ENCODE measurements at places on chromosomes 2 and 18.

DNA sequence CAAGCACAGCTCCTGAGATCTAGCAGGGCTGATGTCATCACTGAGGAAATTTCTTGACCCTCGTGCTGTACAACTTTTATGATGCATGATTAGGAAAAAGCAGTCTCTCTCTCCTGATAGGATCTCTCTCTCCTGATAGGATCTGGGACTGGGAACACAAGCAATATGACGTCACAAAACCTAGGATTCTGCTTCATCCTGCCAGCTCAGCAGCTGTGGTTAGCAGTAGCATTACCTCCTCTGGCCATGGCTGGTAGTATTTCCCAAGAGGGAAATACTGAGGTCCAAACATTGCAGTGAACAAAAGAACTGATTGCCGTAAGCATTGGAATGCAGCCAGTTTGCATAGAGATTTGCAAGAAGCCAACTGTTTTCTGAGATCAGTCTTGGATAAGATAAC lies 521.2 kb upstream of the POU3F3 start:
- H3K4me3 ChIP-seq, result no peak overlapping the region
- DNase-seq, result no peak
- no peaks in the 10 kb centered on the region for H3K27me3 ChIP-seq
- H3K4me1 ChIP-seq, result no peaks in the 10 kb centered on the region
- H3K36me3 ChIP-seq, result no peaks in the 10 kb centered on the region

GRCh38 chr2:106062627-106063026 lies 131.5 kb downstream of the UXS1 start:
- H3K27ac ChIP-seq, result no peak overlapping the region
- no peak for DNase-seq

GRCh38 chr2:149466635-149467034 lies 120.9 kb downstream of the MMADHC start:
- DNase-seq, result no peak
- no peak overlapping the region for H3K27ac ChIP-seq

DNA sequence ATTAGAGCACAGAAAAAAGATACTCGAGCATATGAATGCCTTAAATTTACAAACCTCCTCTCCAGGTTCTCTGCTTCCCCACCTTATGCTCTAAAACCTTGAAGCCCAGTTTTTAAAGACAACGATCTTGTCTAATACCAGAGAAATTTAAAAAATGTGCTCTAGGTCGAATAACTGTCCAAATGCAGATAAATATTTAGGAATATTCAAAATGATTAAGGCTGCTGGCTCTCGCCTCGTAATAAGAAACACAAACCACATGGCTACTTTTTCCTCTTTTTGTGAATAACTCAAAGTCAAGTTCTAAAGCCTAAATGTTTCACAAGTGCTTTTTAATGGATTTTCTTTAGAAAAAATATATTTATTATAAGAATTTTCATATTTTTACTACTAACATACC lies 101.3 kb downstream of the SATB2 start:
- H3K36me3 ChIP-seq, result no peaks in the 10 kb centered on the region
- DNase-seq, result no peak
- H3K27ac ChIP-seq, result no peak overlapping the region
- no peaks in the 10 kb centered on the region for H3K27me3 ChIP-seq

DNA sequence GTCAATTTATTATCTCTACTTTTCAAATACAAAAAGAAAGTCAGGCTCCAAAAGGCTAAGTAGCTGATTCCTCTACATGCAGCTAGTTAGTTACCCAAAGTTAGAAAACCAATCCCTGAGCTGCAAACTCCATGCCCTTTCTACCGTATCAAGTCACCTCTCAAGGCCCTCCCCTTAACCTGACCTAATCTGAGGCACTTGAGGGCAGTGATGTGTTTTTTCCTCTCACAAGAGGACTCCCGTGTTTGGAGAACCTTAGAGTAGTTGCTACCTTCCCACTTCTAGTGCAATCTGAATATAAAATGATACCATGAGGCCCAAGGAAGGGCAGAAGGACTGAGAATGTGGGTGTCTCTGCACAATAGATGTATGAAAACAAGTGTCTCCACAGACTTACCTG lies 907.9 kb upstream of the CELF4 start:
- no peaks in the 10 kb centered on the region for H3K27me3 ChIP-seq
- peaks cover 6% of the 10 kb centered on the region for H3K4me1 ChIP-seq
- H3K4me3 ChIP-seq, result no peak overlapping the region

GRCh38 chr2:231246171-231246842 lies 47.9 kb downstream of the ARMC9 start:
- no peak overlapping the region for H3K4me3 ChIP-seq
- no peaks in the 10 kb centered on the region for H3K36me3 ChIP-seq
- no peak overlapping the region for H3K27ac ChIP-seq
- no peaks in the 10 kb centered on the region for H3K4me1 ChIP-seq
- DNase-seq, result no peak

DNA sequence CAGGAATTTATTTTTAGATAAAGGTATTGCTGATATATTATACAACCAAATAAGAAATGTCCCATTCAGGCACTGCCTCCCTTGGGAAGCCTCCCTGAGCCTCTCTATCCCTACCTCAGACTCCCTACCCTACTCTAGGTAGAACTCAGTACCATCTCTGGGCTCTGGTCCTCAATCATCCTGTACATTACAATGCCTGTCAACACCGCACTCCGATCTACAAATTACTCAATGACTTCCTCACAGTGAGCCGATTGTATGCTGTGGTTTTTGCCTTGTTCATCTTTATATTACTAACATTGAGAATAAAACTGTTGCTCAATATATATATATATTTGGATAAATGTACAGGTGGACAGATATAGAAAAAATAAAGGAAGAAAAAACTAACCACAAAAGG lies 207.5 kb downstream of the STK39 start:
- H3K4me1 ChIP-seq, result no peaks in the 10 kb centered on the region
- no peak overlapping the region for H3K4me3 ChIP-seq
- no peak overlapping the region for H3K27ac ChIP-seq
- peaks cover 4% of the 10 kb centered on the region for H3K36me3 ChIP-seq
- no peak for DNase-seq

GRCh38 chr2:179861027-179861415 lies 391 bp downstream of the ZNF385B start:
- H3K27ac ChIP-seq, result no peak overlapping the region
- peak; percentile 14 for DNase-seq
- H3K4me1 ChIP-seq, result no peaks in the 10 kb centered on the region
- peak overlapping the region; percentile 74 for H3K4me3 ChIP-seq
- H3K27me3 ChIP-seq, result peaks cover 76% of the 10 kb centered on the region

- H3K27ac ChIP-seq, result no peak overlapping the region
- H3K36me3 ChIP-seq, result no peaks in the 10 kb centered on the region
- no peaks in the 10 kb centered on the region for H3K27me3 ChIP-seq
- H3K4me3 ChIP-seq, result no peak overlapping the region
- DNase-seq, result no peak
Observed at GRCh38 chr2:43065871-43066270, 160.5 kb downstream of the ZFP36L2 start.

GRCh38 chr2:195016841-195017240 lies 640.2 kb upstream of the SLC39A10 start:
- no peaks in the 10 kb centered on the region for H3K4me1 ChIP-seq
- no peak overlapping the region for H3K27ac ChIP-seq
- no peak for DNase-seq
- H3K4me3 ChIP-seq, result no peak overlapping the region
- no peaks in the 10 kb centered on the region for H3K27me3 ChIP-seq

- DNase-seq, result no peak
- H3K36me3 ChIP-seq, result no peaks in the 10 kb centered on the region
Observed at GRCh38 chr18:68438983-68439382, 275.9 kb downstream of the TMX3 start.

- no peaks in the 10 kb centered on the region for H3K4me1 ChIP-seq
- H3K36me3 ChIP-seq, result no peaks in the 10 kb centered on the region
- DNase-seq, result no peak
- H3K27ac ChIP-seq, result no peak overlapping the region
Observed at GRCh38 chr2:202844656-202845055, 26.9 kb downstream of the ICA1L start.

- peaks cover 23% of the 10 kb centered on the region for H3K4me1 ChIP-seq
- no peak for DNase-seq
- no peaks in the 10 kb centered on the region for H3K36me3 ChIP-seq
Observed at GRCh38 chr2:85163675-85164074, 30.5 kb downstream of the TCF7L1 start.

GRCh38 chr2:45072862-45073237 lies 63.6 kb upstream of the SIX2 start:
- H3K4me3 ChIP-seq, result no peak overlapping the region
- H3K36me3 ChIP-seq, result no peaks in the 10 kb centered on the region
- H3K27ac ChIP-seq, result peak overlapping the region; percentile 26
- H3K4me1 ChIP-seq, result peaks cover 21% of the 10 kb centered on the region
- DNase-seq, result no peak

- H3K4me1 ChIP-seq, result peaks cover 11% of the 10 kb centered on the region
- no peaks in the 10 kb centered on the region for H3K27me3 ChIP-seq
- H3K4me3 ChIP-seq, result no peak overlapping the region
- H3K36me3 ChIP-seq, result no peaks in the 10 kb centered on the region
- no peak for DNase-seq
Observed at GRCh38 chr2:12490641-12491040, 226.1 kb upstream of the TRIB2 start.

- no peak for DNase-seq
- H3K27me3 ChIP-seq, result no peaks in the 10 kb centered on the region
Observed at GRCh38 chr18:59961070-59961469, 61.3 kb downstream of the PMAIP1 start.

GRCh38 chr2:48220501-48220900 lies 309.5 kb upstream of the STON1 start:
- H3K36me3 ChIP-seq, result no peaks in the 10 kb centered on the region
- no peaks in the 10 kb centered on the region for H3K27me3 ChIP-seq
- no peaks in the 10 kb centered on the region for H3K4me1 ChIP-seq

- H3K27me3 ChIP-seq, result no peaks in the 10 kb centered on the region
- peak; percentile 51 for DNase-seq
- H3K4me1 ChIP-seq, result no peaks in the 10 kb centered on the region
- H3K27ac ChIP-seq, result no peak overlapping the region
- H3K4me3 ChIP-seq, result no peak overlapping the region
Observed at GRCh38 chr2:238376884-238377391, 49.8 kb upstream of the ASB1 start.

DNA sequence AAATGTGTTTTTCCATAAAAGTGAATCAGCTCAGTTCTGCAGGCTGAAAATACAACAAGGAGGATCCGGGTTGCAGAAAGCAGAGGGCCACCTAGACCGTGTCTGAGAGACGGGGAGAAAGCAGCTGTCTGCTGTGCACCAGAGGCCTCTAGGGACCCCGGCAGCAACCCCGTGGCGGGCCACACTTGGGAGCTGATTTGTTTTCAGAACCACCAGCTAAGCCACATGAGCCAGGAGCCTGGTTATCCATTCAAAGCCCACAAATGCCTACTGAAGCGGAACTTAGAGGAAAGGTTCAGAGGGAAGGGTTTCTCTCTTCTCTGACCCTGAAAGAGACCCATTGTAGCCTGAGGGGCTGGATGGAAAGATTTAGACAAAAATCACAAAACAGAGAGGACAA lies 28.4 kb upstream of the ID2 start:
- H3K4me3 ChIP-seq, result no peak overlapping the region
- no peak for DNase-seq
- peaks cover 8% of the 10 kb centered on the region for H3K4me1 ChIP-seq

DNA sequence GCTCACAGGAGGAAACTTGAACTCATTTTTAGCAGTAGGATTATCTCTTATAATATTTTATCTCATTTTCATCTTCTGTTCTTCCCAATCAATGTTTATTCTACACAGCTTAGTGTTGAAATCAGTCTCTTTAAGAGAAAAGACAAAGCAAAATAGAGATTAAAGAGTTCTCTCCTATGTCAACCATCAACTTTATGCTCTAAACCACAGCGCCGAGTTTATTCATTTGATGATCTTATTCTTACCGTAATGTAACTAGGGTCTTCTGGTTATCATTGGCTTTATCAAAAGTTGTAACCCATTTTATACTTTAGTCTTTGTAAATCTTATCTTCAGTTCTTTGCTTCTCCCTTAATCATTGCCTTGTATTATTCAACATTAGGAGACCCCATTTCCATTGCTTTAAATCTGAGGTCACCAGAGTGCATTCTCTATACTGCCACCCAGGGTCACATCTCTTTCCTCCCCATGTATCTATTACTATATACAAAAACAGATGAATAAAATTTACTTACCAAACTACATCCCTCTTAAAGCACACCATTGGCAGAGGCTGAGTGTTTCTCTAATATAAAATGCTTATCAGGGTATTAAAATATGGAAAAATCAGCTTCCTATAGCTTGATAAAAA lies 22.8 kb upstream of the ERMN start:
- DNase-seq, result no peak
- no peak overlapping the region for H3K27ac ChIP-seq
- H3K27me3 ChIP-seq, result no peaks in the 10 kb centered on the region
- no peaks in the 10 kb centered on the region for H3K36me3 ChIP-seq
- no peaks in the 10 kb centered on the region for H3K4me1 ChIP-seq

GRCh38 chr18:76388891-76389423 lies 106.1 kb downstream of the ZNF516 start:
- H3K27me3 ChIP-seq, result no peaks in the 10 kb centered on the region
- no peak overlapping the region for H3K27ac ChIP-seq
- H3K4me1 ChIP-seq, result no peaks in the 10 kb centered on the region
- no peak for DNase-seq

GRCh38 chr2:228140934-228141528 lies 40.5 kb downstream of the SPHKAP start:
- H3K27ac ChIP-seq, result no peak overlapping the region
- H3K36me3 ChIP-seq, result no peaks in the 10 kb centered on the region
- no peak overlapping the region for H3K4me3 ChIP-seq
- DNase-seq, result no peak

- H3K27ac ChIP-seq, result no peak overlapping the region
- no peaks in the 10 kb centered on the region for H3K27me3 ChIP-seq
- DNase-seq, result peak; percentile 10
- no peaks in the 10 kb centered on the region for H3K4me1 ChIP-seq
Observed at GRCh38 chr2:157355618-157356017, 30.0 kb upstream of the ERMN start.

- H3K4me1 ChIP-seq, result peaks cover 20% of the 10 kb centered on the region
- no peak overlapping the region for H3K27ac ChIP-seq
- no peaks in the 10 kb centered on the region for H3K27me3 ChIP-seq
- no peaks in the 10 kb centered on the region for H3K36me3 ChIP-seq
- H3K4me3 ChIP-seq, result no peak overlapping the region
Observed at GRCh38 chr2:190696792-190697398, 48.0 kb downstream of the NAB1 start.

GRCh38 chr2:159046966-159047365 lies 78.5 kb downstream of the TANC1 start:
- no peak overlapping the region for H3K27ac ChIP-seq
- DNase-seq, result no peak
- H3K27me3 ChIP-seq, result no peaks in the 10 kb centered on the region

DNA sequence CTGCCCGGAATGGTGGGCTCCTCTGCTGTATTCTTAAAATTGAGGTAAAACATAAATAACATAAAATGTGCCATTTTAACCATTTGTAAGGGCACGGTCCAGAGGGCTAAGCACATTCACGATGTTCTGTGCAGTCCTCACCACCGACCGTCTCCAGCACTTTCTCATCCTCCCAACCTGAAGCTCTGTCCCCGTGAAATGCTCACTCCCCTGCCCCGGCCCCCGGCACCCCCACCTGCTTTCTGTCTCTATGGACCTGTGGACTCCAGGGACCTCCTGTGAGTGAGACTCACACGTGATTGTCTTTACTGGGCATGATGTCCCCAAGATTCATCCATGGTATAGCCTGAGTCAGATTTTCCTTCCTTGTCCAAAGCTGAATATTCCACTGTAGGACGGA lies 38.7 kb upstream of the CTDP1 start:
- no peaks in the 10 kb centered on the region for H3K4me1 ChIP-seq
- no peak overlapping the region for H3K27ac ChIP-seq
- no peak overlapping the region for H3K4me3 ChIP-seq
- no peaks in the 10 kb centered on the region for H3K36me3 ChIP-seq

- no peaks in the 10 kb centered on the region for H3K4me1 ChIP-seq
- H3K36me3 ChIP-seq, result no peaks in the 10 kb centered on the region
- no peak overlapping the region for H3K27ac ChIP-seq
- H3K27me3 ChIP-seq, result no peaks in the 10 kb centered on the region
Observed at GRCh38 chr2:223822818-223823217, 14.6 kb downstream of the AP1S3 start.

Data from cardiac muscle cell (in vitro differentiated cells and primary cell).